Activated CD4-positive, alpha-beta T cell treated with anti-CD3 and anti-CD28 coated beads, Interleukin-2, amount 50 U/mL, for 16 hours (primary cell): ENCODE measurements at places on chromosomes 4 and X.
A peak's percentile ranks its signal among the peaks of the same experiment; 100 is the strongest.

DNA sequence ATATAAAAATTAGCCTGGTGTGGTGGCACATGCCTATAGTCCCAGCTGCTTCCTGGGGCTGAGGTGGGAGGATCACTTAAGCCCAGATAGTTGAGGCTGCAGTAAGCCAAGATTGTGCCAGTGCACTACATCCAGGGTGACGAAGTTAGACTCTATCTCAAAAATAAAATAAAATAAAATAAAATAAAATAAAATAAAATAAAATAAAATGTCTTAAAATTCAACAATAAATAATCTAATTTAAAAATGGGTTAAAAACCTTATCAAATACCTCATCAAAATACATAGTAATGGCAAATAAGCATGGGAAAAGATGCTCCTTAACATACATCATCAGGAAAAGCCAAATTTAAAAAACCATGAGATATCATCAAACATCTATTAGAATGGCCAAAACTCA, 760.2 kb upstream of the AGA start:
- DNase-seq, result no peak

- DNase-seq, result no peak
Observed at GRCh38 chr4:74716436-74716765, 77.9 kb downstream of the BTC start.

DNA sequence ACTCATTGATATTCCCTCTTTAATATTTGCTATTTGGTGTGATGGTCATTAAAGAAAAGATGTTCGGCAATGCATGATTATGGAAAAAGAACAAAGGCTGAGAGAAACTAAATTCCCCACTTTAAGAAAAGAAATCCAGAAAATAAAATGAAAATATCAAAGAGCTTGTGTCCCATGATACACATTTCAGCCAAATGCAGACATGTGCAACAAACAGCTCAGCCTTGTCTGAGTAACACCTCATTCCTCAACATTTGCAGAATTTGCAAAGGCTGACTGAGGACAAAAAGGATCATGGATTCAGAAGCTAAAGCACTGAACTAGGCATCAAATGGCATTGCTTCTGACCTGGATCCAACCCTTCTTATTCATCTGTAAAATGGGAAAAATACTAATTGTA, 281.0 kb downstream of the RAB28 start:
- no peak for DNase-seq

GRCh38 chr4:3857269-3857926, 91.2 kb downstream of the ADRA2C start:
- no peak for DNase-seq

DNA sequence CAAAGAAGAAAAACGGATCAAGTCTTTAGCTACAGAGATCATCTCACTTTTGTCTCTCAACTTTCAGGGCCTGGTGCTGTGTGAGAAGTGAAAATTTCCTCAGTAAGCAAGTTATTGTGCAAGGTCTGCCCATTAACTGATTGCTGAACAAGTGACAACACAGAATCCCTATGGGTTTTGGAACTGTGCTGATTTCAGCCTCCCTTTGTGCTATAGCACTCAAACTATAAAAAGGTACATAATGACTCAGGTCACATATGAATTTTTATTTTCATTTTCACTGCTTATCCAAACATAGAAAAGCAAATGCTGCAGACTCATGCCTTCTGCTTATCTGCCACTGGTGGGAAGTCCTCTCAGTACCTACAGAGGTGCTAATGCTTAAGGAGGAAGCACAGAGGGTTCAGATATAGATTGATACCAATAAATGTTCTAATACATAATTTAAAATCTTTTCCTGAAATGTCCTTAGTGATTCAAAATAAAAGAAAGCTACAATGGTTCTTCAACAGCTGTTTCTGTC, 576.2 kb upstream of the CT83 start:
- no peak for DNase-seq

- DNase-seq, result no peak
Observed at GRCh38 chr4:148881860-148882643, 439.8 kb upstream of the NR3C2 start.

DNA sequence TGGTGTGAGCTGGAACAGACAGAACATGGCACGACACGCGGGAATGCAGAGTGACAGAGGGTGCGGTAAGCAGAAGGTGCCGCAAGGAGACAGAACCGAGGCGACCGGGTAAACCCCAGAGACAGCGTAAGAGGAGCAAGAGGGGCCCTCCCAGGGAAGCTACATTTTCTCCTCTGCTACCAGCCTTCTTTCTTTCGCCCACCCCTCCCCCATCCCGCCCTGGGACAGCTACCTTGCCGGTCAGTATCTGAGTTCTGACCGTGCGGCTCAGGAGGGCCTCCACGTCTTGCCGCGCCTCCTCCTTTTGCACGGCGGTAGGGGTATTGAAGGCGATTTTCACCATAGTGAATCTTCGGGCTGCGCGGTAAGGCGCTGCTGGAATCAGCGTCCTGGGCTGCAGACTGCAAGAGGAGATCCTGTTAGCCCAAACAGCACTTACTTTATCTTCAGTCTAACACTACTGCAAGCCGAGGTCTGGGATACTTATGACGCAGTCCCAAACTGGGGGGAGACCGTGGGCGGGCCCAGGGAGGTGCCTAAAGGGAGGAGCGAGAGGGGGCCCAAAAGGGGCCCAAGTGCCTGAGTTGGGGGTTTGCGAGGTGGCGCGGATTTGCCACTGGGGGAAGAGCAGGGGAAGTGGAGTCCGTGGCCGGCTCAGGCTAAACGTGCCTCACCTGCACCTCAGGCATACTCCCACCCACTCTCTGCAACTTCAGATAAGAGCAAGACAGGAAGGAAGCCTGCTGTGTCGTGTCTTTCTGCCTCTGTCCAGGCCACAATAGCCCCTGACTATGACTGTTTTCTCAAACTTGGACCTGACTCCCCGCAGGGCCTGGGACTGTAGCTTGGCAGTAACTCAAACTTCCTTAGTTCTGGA, at the start of gene ITM2A:
Gene ITM2A, minus strand, starts transcription at position 462 of the 877 bp plus-strand sequence. Its CDS starts 119 bp downstream, at position 343.
- peak; percentile 51 for DNase-seq

GRCh38 chr4:99088023-99088449, 552 bp downstream of the ADH5 start:
- DNase-seq, result peak; percentile 44

GRCh38 chr4:168920441-168921065, 89.5 kb downstream of the CBR4 start:
- DNase-seq, result no peak

GRCh38 chrX:119067023-119067739, 5.6 kb upstream of the CT47C1 start:
- DNase-seq, result peak; percentile 51

DNA sequence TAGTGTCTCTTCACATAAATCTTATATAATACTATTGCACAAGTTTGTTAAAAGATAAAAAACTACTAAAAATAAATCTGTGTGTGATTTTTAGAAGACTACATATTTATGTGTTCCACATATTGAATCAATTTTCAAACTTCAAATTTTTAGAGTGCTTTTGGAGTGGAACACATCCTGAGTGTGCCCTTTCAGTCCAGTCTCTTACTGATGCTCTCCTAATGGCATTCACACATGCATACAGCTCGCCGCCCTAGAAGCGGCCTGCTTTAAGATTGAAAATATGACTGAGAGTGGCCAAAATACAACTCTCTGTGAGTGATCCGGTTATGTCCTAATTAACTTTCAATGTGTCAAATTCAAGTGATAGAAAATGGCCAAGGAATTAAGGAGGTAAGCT, 628.8 kb downstream of the ANKRD50 start:
- DNase-seq, result no peak

GRCh38 chr4:184007891-184008290, 102.8 kb downstream of the STOX2 start:
- no peak for DNase-seq
